Activated T-cell treated with anti-CD3 and anti-CD28 coated beads for 4 hours (primary cell): ENCODE measurements at places on chromosomes 4 and X.

DNA sequence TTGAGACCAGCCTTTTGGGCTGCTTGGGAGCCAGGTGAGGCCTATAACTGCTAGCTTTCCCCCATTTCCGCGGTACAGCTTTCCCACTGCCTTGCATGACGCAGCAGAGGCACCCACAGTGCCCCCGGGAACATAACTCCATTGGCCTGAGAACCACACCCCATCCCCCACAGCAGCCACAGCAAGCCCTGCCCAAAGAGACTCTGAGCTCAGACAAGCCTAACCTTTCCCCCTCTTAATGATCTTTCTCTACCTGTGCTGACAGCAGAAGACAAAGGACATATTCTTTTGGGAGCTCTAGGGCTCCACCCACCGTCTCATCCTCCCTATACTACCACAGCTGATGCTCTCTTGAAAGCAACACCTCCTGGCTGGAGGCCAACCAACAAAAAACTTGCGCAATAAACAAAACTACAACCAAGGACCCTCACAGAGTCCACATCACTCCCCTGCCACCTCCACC lies 114.8 kb downstream of the FANCB start:
- no peak for DNase-seq

DNA sequence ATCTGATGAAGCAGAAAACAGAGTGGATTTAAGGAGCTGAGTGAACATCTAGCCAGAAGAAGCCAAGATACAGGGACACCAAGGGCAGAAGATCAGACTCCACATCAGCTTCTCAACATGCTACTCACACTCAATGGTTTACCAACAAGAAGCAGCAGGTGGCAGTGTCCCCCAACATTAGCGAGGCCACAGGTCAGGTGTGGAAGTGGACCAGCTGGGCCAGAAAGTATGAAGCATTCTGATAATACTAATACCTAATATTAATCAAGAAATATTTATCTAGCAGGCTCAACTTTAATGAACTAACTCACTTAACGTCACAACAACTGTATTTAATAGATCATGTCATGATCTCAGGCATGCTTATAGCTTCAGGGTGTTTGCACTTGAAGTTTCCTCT lies 73.4 kb upstream of the TTC29 start:
- peak; percentile 23 for DNase-seq

GRCh38 chr4:18192901-18193300 lies 171.3 kb upstream of the LCORL start:
- DNase-seq: no peak

DNA sequence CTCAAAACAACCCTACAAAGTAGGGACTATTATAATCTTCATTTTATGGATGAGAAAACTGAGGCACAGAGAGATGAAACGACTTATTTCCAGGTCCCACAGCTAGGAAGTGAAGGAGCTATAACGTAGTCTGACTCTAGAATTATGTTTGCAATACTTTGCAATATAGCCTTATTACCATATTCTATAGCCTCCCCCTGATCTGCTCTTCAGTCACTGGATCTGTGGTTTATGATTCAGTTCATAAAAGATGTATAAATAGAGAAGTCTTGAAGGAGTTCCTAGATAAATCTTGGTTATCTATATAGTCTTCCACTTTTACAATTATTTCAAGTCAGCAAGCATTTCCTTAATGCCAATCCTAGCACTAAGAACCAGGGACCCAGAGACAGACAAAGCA lies 57.5 kb downstream of the OPHN1 start:
- DNase-seq: no peak

- no peak for DNase-seq
Measured at GRCh38 chr4:102439812-102440211, 61.3 kb upstream of the NFKB1 start.

- no peak for DNase-seq
Measured at GRCh38 chrX:49695276-49696180, at the start of gene PAGE1. Gene PAGE1 (minus strand): TSS chrX:49695984. CDS start chrX:49694770, 1,214 bp downstream.

DNA sequence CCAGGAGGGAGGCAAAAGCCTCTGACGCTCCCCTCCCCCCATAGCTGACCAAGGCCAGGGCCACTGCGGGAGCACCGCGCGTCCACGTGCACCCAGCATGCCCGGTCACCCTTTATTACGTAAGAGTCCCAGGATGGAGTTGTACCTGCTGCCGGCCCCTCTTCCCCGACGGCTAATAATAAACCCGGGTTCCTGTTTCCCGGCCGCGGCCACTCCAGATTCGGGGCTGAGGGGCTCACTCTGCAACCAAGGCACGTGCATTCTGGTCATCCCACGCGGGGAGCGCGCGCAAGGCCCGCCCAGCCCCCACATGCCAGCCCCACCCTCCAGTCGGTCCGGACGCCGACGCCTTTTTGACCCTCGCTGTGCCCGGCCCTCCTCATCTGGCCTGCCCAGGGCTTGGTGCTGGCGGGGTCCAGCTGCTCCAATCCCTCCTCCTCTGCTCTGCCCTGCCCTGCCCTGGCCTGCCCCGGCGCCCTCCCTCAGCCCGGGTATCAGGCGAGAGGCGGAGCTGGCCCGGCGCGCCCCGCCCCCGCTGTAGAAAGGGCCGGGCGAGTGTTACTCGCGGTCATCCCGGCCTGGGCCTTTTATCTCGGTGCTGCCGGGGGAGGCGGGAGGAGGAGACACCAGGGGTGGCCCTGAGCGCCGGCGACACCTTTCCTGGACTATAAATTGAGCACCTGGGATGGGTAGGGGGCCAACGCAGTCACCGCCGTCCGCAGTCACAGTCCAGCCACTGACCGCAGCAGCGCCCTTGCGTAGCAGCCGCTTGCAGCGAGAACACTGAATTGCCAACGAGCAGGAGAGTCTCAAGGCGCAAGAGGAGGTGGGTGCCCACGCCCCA lies 2.6 kb downstream of the MID1IP1 start:
- DNase-seq: no peak

- no peak for DNase-seq
Measured at GRCh38 chr4:110480031-110480549, 4.1 kb downstream of the ENPEP start.

GRCh38 chr4:32136081-32136787 lies 1416.1 kb downstream of the PCDH7 start:
- DNase-seq: no peak

DNA sequence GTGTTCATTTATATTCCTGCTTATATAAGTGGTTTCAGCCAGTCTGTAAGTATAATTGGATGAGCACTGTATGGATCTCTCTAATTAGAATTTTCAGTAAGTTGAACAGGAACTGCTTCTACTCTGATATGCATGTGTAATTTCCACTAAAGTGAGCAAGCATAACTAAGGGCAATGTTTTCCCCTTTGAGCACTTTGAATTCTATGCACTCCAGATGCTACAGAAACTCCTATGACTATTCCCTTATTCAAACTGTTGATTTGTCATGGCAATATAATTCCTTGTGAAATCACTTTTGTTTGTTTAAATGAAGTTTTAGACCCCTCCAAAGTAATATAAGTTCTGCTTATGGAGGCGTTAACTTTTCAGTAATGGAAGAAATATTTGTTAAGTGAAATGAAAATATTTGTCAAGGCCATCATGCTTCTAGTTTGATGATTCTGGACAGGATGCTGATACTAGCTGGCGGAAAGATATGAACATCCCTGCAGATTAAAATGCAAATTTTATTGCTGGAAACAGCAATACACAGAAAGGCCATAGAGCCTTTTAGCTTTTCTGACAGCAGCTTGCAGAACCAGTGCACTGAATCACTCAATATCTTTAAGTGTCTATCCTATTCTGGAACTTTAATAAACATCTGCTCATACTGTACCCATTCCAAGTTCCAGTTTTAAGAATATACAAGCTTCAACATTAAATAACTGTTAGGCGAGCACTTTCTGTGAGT lies 1460.8 kb downstream of the RAPGEF2 start:
- no peak for DNase-seq

- no peak for DNase-seq
Measured at GRCh38 chr4:117941611-117942010, 92.7 kb upstream of the NDST3 start.

GRCh38 chr4:106607558-106607957 lies 239.0 kb upstream of the GIMD1 start:
- DNase-seq: no peak

DNA sequence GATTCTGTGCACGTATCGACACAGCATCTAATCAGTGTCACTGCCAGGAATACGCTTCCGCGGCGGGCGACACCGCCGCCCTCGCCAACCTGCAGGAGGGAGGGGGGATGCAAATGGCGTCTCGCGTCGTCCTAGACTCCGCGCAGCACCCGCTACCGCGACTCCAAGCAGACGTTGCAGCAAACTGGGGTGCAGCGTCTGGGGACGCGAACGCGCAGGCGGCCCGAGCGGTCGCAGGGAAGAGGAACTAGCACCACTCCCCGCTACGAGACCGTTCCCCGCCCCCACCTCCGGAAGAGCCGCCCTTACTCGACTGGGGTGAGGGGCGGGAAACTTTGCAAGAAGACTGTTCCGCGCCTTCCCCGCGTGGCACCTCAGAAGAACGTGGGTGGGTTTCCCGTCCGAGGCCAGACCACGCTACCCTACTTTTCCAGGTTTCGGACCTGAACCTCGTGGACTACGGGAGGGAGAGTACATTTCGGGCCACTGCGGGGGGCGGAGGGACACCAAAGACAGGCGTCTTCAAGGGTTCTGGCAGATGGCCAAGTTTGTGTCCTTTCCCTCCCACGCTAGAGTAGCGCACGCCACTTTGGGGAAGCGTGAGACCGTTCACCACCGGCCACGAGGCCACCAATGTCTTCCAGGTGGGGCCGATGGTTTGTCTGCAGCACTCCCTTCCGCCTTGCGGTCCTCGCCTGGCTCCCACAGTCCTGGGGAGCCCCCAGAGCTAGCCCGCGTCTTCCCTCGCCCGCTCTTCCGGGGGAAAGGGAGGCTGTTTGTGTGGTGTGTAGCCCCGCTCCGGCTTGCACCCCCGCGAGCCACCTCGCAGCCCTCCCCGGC lies 78.0 kb upstream of the BCOR start:
- peak; percentile 57 for DNase-seq

DNA sequence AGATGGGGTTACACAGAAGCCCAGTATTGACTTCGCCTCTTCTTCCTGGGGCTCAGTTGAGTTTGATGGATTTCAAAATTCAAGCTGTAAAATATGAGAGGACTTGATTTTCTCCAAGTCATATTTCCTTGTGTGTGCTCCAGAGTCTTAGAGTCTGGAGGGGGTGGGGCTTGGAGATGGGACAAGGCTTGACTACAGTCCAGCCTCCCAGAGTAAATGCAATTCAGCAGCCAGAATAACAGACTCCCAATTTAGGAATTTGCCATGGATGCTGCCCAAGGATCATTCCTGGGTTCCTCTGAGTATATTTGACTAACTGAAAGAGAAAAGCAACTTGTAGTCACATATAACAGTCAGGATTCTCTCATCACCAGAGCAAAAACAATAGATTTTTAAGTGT lies 53.7 kb upstream of the RBPJ start:
- DNase-seq: no peak

GRCh38 chrX:48751343-48751742 lies 10.2 kb upstream of the GLOD5 start:
- DNase-seq: no peak

DNA sequence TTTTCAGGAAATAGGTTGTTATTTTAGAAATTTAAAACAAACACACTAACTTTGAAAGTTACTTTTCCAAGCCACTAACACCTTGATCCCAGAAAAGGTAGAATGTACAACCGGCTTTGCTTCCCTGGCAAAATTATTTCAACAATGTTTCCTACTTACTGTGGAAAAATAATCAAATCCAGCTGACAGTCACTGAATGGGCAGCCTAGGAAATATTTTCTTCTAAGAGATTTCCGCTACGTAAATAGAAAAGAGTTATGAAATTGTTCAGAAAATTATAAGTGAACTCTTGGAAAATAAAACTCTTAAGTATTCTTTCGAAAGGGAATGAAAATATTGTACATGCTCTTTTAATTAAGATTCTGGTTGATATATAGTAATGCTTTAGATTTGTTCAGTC lies 195.7 kb downstream of the GASK1B start:
- no peak for DNase-seq

- DNase-seq: no peak
Measured at GRCh38 chr4:1344696-1345095, 2.3 kb upstream of the UVSSA start.

DNA sequence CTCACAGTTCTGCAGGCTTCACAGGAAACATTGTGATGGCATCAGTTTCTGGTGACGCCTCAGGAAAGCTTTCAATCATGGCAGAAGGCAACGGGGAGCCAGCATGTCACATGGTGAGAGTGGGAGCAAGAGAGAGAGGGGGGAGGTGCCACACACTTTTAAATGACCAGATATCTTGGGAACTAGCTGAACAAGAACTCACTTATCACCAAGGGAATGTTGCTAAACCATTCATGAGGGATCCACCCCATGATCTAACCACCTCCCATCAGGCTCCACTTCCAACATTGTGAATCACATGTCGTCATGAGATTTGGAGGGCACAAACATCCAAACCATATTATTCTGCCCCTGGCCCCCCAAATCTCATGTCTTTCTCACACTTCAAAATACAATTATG lies 43.3 kb upstream of the GPR173 start:
- no peak for DNase-seq

DNA sequence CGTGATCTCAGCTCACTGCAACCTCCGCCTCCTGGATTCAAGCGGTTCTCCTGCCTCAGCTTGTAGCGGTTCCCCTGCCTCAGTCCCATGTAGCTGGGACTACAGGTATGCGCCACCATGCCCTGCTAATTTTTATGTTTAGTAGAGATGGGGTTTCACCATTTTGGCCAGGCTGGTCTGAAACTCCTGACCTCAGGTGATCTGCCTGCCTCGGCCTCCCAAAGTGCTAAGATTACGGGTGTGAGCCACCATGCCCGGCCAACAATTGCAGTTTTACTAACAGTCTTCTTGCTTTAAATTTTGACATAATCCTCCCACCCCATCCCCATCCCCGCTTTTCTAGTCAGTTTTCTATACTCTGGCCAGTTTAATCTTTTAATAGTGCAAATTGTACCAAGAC lies 112.0 kb downstream of the CFAP299 start:
- DNase-seq: no peak

GRCh38 chr4:85798012-85798770 lies 323.2 kb downstream of the ARHGAP24 start:
- no peak for DNase-seq

DNA sequence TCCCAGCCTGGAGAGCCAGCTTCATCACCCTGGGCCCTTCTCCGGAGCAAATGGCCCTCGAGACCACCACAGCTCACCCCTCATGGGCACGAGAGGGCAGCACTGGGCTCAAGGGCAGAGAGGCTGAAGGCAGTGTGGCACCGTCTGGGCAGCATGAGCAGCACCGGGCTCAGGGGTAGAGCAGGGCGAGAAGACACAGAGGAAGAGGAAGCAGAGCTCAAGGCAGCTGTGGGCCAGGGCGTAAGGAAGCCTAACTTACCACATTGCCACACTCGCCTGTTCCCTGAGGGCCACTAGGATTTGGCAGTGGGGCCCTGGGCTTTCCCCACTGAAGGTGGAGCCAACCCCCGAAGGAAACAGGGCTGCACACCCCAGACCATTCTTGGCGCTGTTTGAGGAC lies 15.5 kb downstream of the ZNF185 start:
- no peak for DNase-seq

- DNase-seq: no peak
Measured at GRCh38 chr4:163565226-163566135, 71.0 kb downstream of the TMA16 start.

GRCh38 chr4:52059372-52059771 lies 8.3 kb downstream of the SPATA18 start:
- no peak for DNase-seq

- DNase-seq: no peak
Measured at GRCh38 chrX:107691024-107691448, 62.7 kb downstream of the PRPS1 start.
